Astrocyte of the hippocampus (primary cell): ENCODE measurements at places on chromosomes 13 and 19.

- DNase-seq = no peak
Measured at GRCh38 chr13:101697745-101698144, 245.3 kb downstream of the ITGBL1 start.

DNA sequence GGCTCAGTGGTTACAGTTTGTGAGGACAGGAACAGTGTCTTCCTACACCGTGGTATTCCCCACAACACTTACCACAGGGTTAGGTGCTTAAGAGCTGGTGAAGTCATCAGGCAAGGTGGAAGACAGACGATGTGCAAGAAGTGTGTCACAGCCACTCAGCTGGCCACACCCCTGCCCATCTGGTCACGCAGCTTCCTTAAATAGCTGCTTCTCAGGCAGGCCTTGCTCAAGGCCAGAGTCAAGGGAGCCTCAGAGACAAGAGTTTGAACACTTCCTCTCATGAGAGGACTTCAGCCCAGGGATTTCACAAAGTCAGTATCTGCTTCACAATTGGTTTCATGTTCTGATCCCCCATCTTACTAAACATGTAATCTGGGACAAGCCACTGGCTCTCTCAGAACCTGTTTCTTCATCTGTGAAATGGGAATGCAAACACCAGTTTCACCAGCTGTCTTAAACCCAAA lies 80.3 kb upstream of the FRY start:
- DNase-seq = no peak

DNA sequence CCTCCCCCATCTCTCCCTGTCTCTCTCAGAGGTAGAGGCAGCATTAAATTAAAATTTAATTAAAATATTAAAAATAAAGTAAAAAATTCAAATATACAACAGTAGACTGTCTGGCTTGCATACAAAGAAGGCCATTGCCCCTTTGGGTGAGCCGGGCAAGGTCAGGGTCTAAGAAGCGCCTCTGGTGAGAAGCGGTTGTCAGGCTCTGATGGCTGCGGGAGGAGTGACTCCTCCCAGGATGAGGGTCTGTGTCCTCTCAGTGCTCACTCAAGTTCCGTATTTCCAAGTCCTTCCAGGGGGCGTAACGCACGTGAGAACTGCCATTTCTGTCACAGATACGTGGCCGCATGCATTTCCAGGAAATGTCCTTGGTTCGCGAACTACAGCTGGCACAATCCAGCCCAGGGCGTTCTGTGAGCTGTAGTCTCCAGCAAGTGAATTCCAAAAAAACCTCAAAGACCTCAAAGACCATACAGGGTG lies 737 bp upstream of the ZNF181 start:
- no peak for DNase-seq

- peak; percentile 81 for DNase-seq
Measured at GRCh38 chr13:65336916-65337315, 1893.2 kb downstream of the PCDH9 start.

- DNase-seq = no peak
Measured at GRCh38 chr19:12494260-12494860, 9.7 kb upstream of the ZNF709 start.

- no peak for DNase-seq
Measured at GRCh38 chr19:35224681-35225571, 3.6 kb downstream of the FAM187B start.

DNA sequence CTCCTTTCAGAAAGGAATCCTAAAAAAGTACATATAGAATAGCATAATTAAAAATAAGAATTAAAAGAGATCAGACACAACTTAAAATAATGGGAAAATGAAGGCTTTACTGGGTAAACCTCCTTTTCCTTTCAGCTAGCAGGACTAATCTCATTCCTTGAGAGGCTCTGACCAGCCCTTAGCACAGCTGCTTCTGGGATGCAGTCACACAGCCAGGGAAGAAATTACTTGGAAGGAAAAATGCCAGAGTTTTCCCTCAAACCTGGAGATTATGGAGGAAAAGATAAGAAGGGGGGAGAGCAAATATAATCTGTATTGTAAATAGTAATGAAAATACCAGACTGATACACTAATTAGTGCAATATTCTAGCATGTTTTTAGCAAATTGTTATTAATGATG lies 91.8 kb downstream of the LRCH1 start:
- DNase-seq = peak; percentile 45

DNA sequence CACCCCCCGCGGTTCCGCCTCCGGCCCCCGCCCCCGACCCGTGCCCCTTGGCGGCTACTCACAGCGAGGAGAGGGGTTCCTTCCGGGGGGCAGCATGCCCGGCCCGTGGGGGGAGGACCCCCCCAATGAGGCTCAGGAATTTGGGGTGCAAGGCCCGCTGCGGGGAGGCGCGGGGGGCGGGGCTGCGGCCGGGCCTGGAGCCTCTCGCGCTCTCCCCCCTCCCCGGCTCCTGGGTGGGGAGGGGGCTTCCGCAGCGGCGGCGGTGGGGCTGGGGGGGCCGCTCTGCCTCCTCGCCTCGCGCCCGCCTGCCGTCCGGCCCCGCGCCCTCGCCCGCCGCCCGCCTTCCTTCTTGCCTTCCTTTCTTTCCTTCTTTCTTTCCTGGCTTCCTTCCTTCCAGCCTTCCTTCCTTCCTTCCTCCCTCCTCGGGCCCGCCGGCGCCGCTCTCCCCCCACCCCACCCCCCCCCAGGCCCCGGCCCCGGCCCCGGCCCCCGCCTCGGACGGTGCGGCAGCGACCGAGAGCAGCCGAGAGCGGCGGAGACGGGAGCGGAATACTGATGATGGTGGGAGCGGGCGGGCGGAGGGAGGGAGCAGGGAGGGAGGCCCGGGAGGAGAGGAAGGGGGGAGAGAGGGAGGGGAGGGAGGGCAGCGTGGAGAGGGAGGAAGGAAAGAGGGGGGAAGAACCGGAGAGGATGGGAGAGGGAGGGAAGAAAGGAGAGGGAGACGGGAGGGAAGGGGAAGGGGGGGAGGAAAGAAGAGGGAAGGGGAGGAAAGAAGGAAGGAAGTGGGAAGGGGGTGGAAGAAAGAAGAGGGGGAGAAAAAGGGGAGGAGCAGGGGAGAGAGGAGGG lies at the start of gene LRRC4B:
Gene LRRC4B, minus strand, starts transcription at position 554 of the 846 bp plus-strand sequence. CDS start 19,597 bp downstream, outside the sequence.
- peak; percentile 77 for DNase-seq

DNA sequence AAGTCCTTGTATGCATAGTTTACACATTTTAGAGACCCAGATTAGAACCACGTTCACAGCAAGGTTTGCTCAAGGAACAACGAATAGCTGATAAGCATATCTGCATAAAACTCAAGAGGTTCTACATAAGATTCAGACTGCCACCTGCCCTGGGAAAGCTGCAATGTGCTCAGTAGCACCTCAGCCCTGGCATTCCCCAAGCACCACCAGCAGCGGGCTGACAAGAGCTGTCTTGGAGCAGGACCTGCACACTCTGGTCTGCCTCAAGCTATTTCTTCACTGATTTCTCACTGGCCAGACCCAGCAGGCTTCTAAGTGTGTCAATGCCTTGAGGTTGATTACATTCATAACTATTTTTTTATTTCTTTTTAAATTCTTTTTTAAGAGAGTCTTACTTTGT lies 65.8 kb upstream of the UQCRFS1 start:
- no peak for DNase-seq

DNA sequence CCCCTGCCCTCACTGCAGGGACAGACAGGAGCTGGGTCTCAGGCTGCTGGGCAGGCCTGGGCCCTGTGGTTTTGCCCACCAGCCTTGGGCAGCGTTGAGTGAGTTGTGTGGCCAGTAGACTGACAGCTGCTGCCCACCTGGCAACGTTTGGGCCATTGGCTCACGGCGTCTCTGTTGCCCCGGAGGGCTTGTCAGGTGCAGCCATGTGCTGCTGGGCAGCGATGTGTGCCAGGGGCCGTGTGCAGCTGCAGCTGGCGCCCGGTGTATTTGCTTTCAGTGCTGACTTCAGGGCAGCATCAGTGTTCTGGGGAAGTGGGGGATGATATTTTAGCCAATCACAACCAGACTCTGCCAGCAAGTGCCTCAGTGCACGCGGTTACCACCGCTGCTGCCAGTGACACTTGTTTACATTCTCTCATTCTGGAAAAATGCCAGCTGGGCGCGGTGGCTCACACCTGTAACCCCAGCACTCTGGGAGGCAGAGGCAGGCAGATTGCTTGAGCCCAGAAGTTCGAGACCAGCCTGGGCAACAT lies 10.6 kb downstream of the FZR1 start:
- peak; percentile 27 for DNase-seq

DNA sequence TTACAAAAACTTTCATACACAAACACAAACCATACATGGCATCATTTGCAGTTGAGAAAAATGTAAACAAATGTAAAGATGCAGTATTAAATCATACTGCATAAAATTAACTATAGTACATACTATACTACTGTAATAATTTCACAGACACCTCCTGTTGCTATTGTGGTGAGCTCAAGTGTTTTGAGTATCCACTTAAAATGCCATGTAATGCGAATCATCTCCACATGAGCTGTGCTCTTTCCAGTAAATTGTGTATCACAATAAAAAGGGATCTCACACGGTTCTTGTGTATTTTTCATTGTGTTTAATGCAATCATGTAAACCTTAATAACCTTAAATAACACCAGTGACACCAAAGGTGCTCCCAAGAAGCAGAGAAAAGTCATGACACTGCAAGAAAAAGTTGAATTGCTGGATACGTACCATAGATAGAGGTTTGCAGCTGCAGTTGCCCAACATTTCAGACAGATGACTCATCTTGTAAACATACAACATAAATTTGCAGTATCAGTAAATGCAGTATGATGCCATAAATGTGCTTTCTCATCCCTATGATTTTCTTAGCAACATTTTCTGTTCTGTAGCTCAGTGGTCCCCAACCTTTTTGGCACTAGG lies 166.6 kb downstream of the RAP2A start:
- peak; percentile 40 for DNase-seq

GRCh38 chr13:48729856-48730255 lies 76.1 kb downstream of the CYSLTR2 start:
- DNase-seq = no peak

- DNase-seq = peak; percentile 39
Measured at GRCh38 chr19:57560049-57560491, 407 bp upstream of the ZNF550 start.

DNA sequence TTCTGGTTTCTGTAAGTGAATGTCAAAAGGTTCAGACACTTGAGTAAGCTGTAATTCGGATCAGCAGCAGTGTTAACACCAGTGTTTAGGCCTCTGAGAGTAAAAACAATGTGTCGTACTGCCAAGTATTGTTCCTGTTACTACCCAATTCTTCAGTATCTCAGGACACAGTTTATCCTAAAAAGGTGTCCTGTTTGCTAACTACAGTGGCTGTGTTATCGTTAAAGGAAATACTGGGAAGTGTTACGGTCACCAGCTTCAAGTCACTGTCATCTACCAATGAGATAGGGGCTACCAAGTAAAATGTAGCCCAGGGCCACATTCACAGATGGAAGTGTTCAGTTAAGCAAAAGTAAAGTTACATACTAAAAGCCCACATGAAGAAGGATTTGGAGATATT lies 2.3 kb upstream of the UPF3A start:
- DNase-seq = no peak

GRCh38 chr13:113582841-113583631 lies 1.5 kb upstream of the TFDP1 start:
- DNase-seq = no peak

GRCh38 chr13:27924529-27925141 lies 4.8 kb downstream of the PDX1 start:
- no peak for DNase-seq

DNA sequence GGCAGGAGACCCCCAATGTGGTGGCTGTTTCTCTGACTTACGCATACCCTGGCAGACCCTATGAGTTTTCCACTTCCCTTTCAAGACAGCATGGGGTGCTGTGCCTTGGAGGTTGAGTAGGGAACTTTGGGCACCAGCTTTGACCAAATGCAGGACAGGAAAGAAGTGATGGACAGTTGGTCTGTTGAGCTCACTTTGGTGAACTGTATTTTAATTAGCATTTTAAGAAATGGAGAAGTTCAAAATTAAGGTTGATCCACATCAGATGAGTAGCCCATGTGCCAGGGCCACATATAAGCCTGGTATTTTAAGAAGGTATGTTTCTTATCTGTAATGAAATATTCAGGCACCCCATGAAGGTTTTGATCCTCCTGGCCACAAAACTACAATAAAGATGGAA lies 46.1 kb upstream of the RAP2A start:
- DNase-seq = no peak

- DNase-seq = no peak
Measured at GRCh38 chr13:43200736-43201135, 177.3 kb downstream of the DNAJC15 start.

- no peak for DNase-seq
Measured at GRCh38 chr19:56917529-56917928, 77.0 kb upstream of the PEG3 start.
